ENCODE measurements at places on chromosomes 4 and X. TPM values are rescaled to one million over a fixed set of nuclear protein-coding genes. Genes with fewer than 3 reads are reported as not detected.
A peak's percentile ranks its signal among the peaks of the same experiment; 100 is the strongest.

DNA sequence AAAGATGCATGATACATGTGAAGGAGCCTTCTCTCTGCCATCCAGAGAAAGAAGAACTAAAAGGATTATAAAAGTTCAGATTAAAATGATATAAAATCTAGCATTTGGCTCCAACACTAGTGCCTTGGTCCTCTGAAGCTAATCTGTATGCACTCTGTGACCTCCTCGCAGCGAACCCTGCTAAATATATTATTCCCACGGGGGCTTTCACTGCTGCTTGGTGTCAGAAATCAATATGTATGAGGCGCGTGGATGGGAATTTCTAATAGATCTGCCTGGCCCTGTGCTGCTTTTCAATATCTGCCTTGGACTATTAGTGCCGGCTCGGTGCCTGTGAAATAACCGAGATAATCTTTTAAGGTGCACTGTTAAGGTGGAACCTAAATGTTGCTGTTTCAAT, 69.7 kb downstream of the CXXC4 start:
- no peaks in the 10 kb centered on the region for H3K4me1 ChIP-seq
- no peak overlapping the region for H3K27ac ChIP-seq
- H3K4me3 ChIP-seq: no peak overlapping the region
- no peaks in the 10 kb centered on the region for H3K27me3 ChIP-seq

- DNase-seq: no peak
- no peaks in the 10 kb centered on the region for H3K36me3 ChIP-seq
- no peak overlapping the region for H3K27ac ChIP-seq
- H3K4me1 ChIP-seq: no peaks in the 10 kb centered on the region
- H3K27me3 ChIP-seq: no peaks in the 10 kb centered on the region
- H3K4me3 ChIP-seq: no peak overlapping the region
These were observed 190.7 kb upstream of the FAM241A start for GRCh38 chr4:111954550-111954949.

- H3K36me3 ChIP-seq: no peaks in the 10 kb centered on the region
- H3K27me3 ChIP-seq: no peaks in the 10 kb centered on the region
- no peak for DNase-seq
- no peak overlapping the region for H3K27ac ChIP-seq
These were observed 351.9 kb downstream of the FAT4 start for GRCh38 chr4:125666635-125667034.

- no peak overlapping the region for H3K4me3 ChIP-seq
- no peak overlapping the region for H3K27ac ChIP-seq
- no peak for DNase-seq
- no peaks in the 10 kb centered on the region for H3K4me1 ChIP-seq
- peaks cover 8% of the 10 kb centered on the region for H3K27me3 ChIP-seq
- peaks cover 2% of the 10 kb centered on the region for H3K36me3 ChIP-seq
These were observed 45.0 kb upstream of the ARHGEF6 start for GRCh38 chrX:136825771-136826170.

GRCh38 chr4:39713691-39714090, 15.8 kb downstream of the UBE2K start:
- peaks cover 7% of the 10 kb centered on the region for H3K36me3 ChIP-seq
- H3K27me3 ChIP-seq: no peaks in the 10 kb centered on the region
- DNase-seq: no peak
- H3K4me1 ChIP-seq: peaks cover 59% of the 10 kb centered on the region
- H3K4me3 ChIP-seq: no peak overlapping the region

- H3K36me3 ChIP-seq: no peaks in the 10 kb centered on the region
- H3K4me1 ChIP-seq: peaks cover 14% of the 10 kb centered on the region
- no peak overlapping the region for H3K4me3 ChIP-seq
- H3K27ac ChIP-seq: no peak overlapping the region
- DNase-seq: no peak
- peaks cover 59% of the 10 kb centered on the region for H3K27me3 ChIP-seq
These were observed 25.9 kb downstream of the RNF175 start for GRCh38 chr4:153733751-153734448.

GRCh38 chrX:64885850-64886249, 90.4 kb downstream of the ZC4H2 start:
- H3K4me3 ChIP-seq: no peak overlapping the region
- H3K36me3 ChIP-seq: peaks cover 14% of the 10 kb centered on the region
- peak; percentile 10 for DNase-seq
- H3K27me3 ChIP-seq: no peaks in the 10 kb centered on the region
- H3K27ac ChIP-seq: no peak overlapping the region

DNA sequence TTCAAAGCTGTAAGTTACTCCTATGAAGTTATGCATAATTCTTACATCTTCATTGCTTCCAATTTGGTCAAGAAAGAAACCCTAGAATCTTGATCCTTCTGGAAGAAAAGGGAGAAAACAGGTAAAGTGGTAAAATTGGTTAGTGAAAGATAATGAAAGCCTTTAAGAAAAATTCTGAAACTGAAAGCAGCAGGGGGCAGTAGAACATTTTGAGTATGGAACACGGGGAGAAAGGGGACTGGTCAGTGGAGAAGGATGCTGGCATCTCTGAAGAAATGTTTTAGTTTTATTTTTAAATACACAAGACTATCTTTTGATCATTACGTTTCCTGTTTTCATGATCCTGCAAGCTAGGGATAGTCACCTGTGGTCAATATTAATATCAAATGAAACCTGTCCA, 54.3 kb downstream of the SLIT2 start:
- H3K4me3 ChIP-seq: no peak overlapping the region
- no peaks in the 10 kb centered on the region for H3K4me1 ChIP-seq
- no peaks in the 10 kb centered on the region for H3K27me3 ChIP-seq

DNA sequence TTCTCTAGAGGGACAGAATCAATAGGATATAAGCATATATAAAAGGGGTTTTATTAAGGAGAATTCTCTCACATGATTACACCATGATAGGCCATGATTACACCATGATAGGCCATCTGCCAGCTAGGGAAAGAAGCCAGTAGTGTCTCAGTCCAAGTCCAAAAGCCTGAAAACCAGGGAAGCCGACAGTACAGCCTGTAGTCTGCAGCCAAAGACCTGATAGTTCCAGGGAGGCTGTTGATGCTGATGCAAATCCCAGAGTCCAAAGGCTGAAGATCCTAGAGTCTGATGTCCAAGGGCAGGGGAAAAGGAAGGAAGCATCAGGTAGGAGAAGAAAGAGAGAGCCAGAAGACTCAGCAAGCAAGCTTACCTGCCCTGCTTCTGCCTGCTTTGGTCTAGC, 411.3 kb upstream of the EMCN start:
- H3K4me1 ChIP-seq: peaks cover 5% of the 10 kb centered on the region
- no peak for DNase-seq
- no peak overlapping the region for H3K4me3 ChIP-seq
- peaks cover 19% of the 10 kb centered on the region for H3K27me3 ChIP-seq
- H3K36me3 ChIP-seq: no peaks in the 10 kb centered on the region
- H3K27ac ChIP-seq: no peak overlapping the region

- DNase-seq: no peak
- H3K4me3 ChIP-seq: no peak overlapping the region
- peaks cover 6% of the 10 kb centered on the region for H3K4me1 ChIP-seq
- no peaks in the 10 kb centered on the region for H3K36me3 ChIP-seq
These were observed 135.5 kb downstream of the PJA1 start for GRCh38 chrX:69029771-69030170.

- DNase-seq: no peak
- no peaks in the 10 kb centered on the region for H3K36me3 ChIP-seq
- H3K27me3 ChIP-seq: no peaks in the 10 kb centered on the region
- no peaks in the 10 kb centered on the region for H3K4me1 ChIP-seq
- H3K4me3 ChIP-seq: no peak overlapping the region
These were observed 121.2 kb downstream of the GASK1B start for GRCh38 chr4:158051401-158052235.

Gene TLL1
- not detected for total RNA-seq

Gene TEC
- 4.6 TPM for total RNA-seq

Gene FGF13
- total RNA-seq: not detected

Gene GAGE1
- total RNA-seq: not detected
